Suprapubic skin (tissue), 4 donors: ENCODE measurements at places on chromosomes 2 and 18.

- DNase-seq, result no peak
Observed at GRCh38 chr2:14975381-14975780, 342.9 kb downstream of the LRATD1 start.

- no peak for DNase-seq
Observed at GRCh38 chr2:61785583-61785982, 68.3 kb downstream of the FAM161A start.

GRCh38 chr2:30686000-30686399 is 121.2 kb downstream of the CAPN13 start:
- no peak for DNase-seq

GRCh38 chr2:138018866-138019688 is 54.8 kb downstream of the HNMT start:
- DNase-seq, result no peak

- no peak for DNase-seq
Observed at GRCh38 chr2:101704816-101705578, 7.5 kb downstream of the MAP4K4 start.

- no peak for DNase-seq
Observed at GRCh38 chr2:198546122-198546521, 741.7 kb downstream of the PLCL1 start.

- DNase-seq, result no peak
Observed at GRCh38 chr18:57243624-57244179, 96.8 kb downstream of the BOD1L2 start.

- DNase-seq, result no peak
Observed at GRCh38 chr2:235325151-235325550, 168.7 kb upstream of the AGAP1 start.

GRCh38 chr2:160751021-160751420 is 257.4 kb upstream of the RBMS1 start:
- DNase-seq, result no peak

GRCh38 chr2:156480376-156480775 is 44.2 kb downstream of the GPD2 start:
- DNase-seq, result no peak

- DNase-seq, result no peak
Observed at GRCh38 chr2:97991081-97991856, 4.5 kb downstream of the TMEM131 start.
